Stimulated activated CD4-positive, alpha-beta T cell treated with anti-CD3 and anti-CD28 coated beads, Interleukin-12 subunit alpha, Interleukin-12 subunit beta, amount 100 ng/mL, for 24 hours (primary cell): ENCODE measurements at places on chromosomes 3 and 15.
A peak's percentile ranks its signal among the peaks of the same experiment; 100 is the strongest.

DNA sequence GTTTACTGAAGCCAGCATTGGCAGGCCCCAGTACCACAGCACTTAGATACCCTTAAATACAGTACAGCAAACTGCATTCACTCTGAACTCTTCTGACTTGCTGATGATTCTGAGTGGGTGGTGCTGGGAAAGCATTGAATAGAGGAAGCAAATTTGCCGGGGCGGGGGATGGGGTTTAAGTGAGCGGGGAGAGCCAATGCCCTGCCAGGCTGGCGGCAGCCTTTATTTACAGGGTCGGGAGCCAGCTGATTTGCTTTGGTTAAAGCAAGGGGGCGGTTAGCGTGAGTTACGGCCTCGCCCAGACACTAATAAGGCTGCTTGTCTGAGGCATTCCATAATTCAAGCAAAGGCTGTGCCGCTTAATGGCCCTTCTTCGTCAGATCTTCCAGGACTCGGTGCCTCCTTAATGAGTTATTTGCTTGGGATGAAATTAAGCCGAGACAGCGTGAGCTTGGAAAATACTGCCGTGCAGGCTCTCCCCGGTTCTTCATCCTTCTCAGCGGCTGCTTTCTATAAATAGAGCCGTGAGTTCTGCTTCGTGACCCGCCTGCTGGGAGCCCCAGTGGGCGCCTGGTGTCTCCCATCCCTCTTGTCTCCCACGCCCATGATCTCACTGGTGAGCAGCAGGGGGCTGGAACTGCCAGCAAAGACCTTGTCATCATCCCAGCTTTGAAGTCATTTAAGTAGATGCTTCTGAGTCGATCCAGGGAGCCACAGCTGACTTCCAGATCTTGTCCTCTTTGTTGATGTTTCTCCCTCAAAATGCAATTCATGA lies 25.8 kb downstream of the SPSB4 start:
- DNase-seq, result no peak

GRCh38 chr3:100941041-100941440 lies 52.2 kb downstream of the ABI3BP start:
- no peak for DNase-seq

GRCh38 chr15:100383302-100384107 lies 41.7 kb upstream of the ADAMTS17 start:
- DNase-seq, result peak; percentile 11

GRCh38 chr15:75347222-75348033 lies 589 bp downstream of the NEIL1 start:
- DNase-seq, result no peak

- DNase-seq, result no peak
Observed at GRCh38 chr3:133428552-133428951, 28.7 kb downstream of the BFSP2 start.

GRCh38 chr3:117228466-117228865 lies 518.9 kb downstream of the TUSC7 start:
- no peak for DNase-seq

GRCh38 chr15:48833526-48834239 lies 22.8 kb upstream of the CEP152 start:
- DNase-seq, result no peak

DNA sequence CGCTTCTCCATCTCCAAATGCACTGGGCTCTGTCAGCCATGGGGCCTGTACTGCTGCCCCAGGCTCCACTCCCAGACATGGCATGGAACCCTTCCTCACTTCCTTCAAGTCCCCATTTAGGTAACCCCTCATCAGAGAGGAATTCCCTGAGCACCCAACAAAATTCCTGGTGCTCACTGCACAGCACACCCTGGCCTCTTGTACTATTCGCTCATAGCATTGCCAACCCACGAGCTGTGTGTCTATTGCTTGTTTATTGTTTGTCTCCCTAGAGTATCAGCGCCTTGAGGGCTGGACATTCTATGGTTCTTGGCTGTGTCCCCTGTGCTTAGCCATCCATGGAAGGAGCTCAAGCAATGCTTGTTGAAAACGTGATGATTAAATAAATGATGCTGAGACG lies 46.1 kb upstream of the SLCO2A1 start:
- no peak for DNase-seq

- DNase-seq, result no peak
Observed at GRCh38 chr3:1275495-1275894, 182.7 kb downstream of the CNTN6 start.

DNA sequence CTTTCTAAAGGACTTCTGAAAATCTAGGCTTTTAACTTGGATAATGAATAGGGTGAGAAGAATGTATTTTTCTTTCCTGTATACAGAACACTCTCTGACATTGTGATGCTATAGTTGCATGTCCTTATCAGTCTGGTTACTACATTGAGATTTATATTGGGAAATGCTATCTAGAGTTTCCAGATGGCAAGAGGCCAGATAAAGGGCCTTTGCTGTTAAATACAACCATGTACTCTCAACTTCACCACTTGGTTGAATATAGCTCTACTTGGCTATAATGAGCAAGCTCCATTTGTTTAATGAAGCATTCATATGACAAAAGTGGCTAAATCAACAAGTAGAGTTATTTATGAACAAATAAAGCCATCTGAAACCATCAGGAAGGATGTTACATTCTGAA lies 91.0 kb downstream of the IGSF11 start:
- DNase-seq, result no peak

DNA sequence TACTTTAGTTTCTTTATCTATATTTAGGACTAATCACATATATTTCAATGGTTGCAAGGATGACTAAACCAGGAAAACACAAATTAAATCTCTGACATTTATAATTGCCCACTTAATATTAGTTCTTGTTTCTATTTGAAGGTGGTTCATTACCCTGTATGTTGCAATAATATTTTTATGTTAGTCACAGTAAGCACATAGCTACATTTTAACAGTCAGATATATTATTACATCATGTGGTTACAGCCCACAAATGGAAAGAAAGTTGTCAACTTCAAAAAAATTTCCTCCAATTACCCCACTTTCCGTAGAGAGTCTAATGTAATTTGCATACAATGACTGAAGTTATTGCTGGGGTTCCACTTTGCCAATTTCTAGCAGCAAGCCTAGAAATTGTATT lies 114.6 kb downstream of the TUSC7 start:
- DNase-seq, result no peak

DNA sequence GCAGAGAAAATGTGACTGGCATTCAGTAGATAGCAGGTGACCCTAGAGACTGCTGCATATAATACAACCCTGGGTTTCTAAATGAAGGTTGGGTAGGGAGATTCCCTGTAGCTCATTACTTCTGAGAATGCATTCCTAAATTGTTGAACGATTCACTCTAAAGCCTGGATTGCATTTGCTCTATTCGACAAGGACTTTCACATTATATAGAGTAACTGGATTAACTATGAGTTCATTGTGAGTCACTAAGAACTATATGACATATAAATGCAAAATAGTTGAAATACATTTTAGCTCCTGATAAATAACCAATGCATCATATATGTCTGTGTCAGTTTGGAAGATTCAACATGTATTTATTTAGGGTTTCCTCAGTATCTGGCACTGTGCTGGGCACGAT lies 294.7 kb upstream of the CCDC54 start:
- DNase-seq, result no peak

DNA sequence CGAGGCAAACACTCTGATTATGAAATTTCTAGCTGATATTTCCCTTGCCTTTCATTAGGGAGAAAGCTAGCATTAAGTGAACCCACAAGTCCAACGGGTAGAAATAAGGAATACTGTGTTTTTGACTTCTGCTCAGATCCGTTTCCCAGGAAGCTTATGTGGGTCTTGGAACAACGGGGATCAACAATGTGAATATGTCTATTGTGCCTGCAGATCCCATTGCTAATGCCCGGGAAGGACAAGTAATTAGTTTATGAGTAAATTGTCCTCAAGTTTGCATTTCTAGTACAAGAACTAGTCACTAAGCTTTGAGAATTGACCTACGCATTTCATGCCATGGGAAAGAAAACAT lies 236.4 kb downstream of the UACA start:
- DNase-seq, result no peak

GRCh38 chr3:132629928-132630327 lies 29.7 kb downstream of the ACAD11 start:
- DNase-seq, result no peak
